ENCODE measurements at places on chromosomes 1 and 21.

- no peak for DNase-seq
Measured at GRCh38 chr1:203473781-203474305, 1.8 kb upstream of the PRELP start.

- DNase-seq = no peak
Measured at GRCh38 chr1:169588785-169589485, 2.7 kb upstream of the F5 start.

GRCh38 chr1:20413136-20413775 is 72.8 kb downstream of the CAMK2N1 start:
- no peak for DNase-seq

DNA sequence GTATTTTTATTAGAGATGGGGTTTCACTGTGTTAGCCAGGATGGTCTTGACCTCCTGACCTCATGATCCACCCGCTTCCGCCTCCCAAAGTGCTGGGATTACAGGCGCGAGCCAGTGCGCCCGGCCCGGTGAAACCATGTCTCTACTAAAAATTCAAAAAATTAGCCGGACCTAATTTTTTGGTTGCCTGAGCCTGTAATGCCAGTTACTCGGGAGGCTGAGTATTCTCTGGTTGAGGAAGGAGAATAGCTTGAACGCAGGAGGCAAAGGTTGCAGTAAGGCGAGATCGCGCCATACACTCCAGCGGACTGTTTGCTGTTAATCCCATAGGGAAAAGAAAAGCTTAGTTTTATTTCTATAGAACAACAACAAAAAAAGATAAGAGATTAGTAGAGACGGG is 29.9 kb upstream of the HJV start:
- DNase-seq = no peak

- no peak for DNase-seq
Measured at GRCh38 chr1:73644198-73644597, 553.8 kb downstream of the LRRIQ3 start.

GRCh38 chr1:219420913-219421312 is 192.0 kb downstream of the ZC3H11B start:
- no peak for DNase-seq

GRCh38 chr1:162689745-162690671 is 57.7 kb downstream of the DDR2 start:
- peak; percentile 54 for DNase-seq

Measured in fibroblast of lung (primary cell).